ENCODE measurements at places on chromosomes 3 and 15. TPM values are rescaled to one million over a fixed set of nuclear protein-coding genes. Genes with fewer than 3 reads are reported as not detected.

SV2B gene
- 0.26 TPM for total RNA-seq

GRCh38 chr15:78372880-78373279 is 32.7 kb downstream of the CRABP1 start:
- no peak for DNase-seq

RGMA gene
- total RNA-seq: not detected

DNA sequence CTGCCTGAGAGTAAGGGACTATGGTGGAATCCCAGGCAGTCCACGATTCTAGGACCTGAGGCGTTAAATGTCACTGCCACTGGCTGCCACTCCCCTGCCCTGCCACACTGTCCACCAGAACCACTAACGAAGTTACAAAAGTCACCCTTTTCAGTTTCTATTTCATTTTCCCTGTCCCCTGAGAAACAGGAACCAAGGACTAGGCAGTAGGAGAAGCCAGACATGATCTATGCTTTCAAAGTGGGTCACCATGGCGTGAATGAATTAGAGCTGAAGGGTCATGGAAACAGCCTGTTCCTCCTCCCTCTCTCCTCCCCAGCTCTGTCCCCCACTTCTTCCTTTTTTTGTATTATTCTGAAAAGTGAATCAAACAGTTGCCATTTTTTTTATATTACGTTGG is 9.1 kb upstream of the ADPRH start:
- DNase-seq: no peak

- no peak for DNase-seq
Measured at GRCh38 chr15:101491734-101492640, 2.5 kb upstream of the PCSK6 start.

ARNT2 gene
- not detected for total RNA-seq

RASL12 gene
- total RNA-seq: not detected

GRCh38 chr15:49877873-49878521 is 241.0 kb downstream of the ATP8B4 start:
- no peak for DNase-seq

TGM4 gene
- total RNA-seq: not detected

GUCA1C gene
- not detected for total RNA-seq

GRCh38 chr3:12507591-12508281 is 23.5 kb downstream of the TSEN2 start:
- DNase-seq: no peak

TRIM42 gene
- total RNA-seq: not detected

Data from Karpas-422 (cell line).